ENCODE measurements at places on chromosomes 12 and 14.

- DNase-seq, result no peak
These were observed 48.0 kb upstream of the ARID2 start for GRCh38 chr12:45681465-45681864.

GRCh38 chr14:27427796-27428195 is 830.0 kb upstream of the NOVA1 start:
- DNase-seq, result no peak

DNA sequence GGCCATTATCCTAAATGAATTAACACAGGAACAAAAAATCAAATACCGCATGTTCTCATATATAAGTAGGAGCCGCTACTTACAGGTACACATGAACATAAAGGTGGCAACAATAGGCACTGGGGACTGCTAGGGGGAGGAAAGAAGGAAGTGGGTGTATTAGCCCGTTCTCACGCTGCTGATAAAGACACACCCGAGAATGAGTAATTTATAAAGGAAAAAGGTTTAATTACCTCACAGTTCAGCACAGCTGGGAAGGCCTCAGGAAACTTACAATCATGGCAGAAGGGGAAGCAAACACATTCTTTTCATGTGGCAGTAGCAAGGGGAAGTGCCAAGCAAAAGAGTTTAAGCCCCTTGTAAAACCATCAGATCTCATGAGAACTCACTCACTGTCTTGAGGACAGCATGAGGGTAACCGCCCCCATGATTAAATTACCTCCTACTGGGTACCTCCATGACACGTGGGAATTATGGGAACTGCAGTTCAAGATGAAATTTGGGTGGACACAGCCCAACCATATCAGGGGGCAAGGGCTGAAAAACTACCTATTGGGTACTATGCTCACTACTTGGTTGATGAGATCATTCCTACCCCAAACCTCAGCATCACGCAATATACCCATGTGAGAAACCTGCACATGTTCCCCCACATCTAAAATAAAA is 16.4 kb upstream of the MIA2 start:
- no peak for DNase-seq

DNA sequence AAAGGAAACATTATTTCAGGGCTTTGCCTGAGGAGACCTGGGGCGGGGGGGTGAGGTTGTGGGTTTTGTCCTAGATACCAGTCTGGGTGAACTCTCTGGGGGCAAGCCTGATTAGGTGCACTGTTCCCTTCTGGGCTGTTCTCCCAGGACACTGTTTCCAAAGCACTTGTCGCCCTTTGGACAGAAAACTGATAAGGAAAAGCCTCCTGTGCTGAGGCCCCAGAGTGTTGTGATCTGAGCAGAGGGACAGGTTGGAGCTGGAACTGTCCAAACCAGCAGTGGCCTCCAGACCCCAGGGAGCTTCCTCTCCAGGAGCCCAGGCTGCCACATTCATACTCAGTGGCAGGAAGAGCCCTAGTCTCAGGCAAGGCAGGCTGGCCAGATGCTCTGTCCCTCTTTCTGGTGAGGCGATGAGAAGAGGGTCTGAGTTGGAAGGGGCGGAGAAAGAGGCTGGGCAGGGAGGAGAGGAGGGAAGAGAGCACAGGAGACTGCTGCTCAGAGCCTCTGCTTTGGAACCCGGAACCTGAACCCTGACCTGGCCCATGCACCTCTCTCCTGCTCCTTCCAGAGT is 1.9 kb downstream of the GALNT16 start:
- DNase-seq, result peak; percentile 29

- no peak for DNase-seq
These were observed 8.4 kb upstream of the C12orf75 start for GRCh38 chr12:105322070-105322469.

DNA sequence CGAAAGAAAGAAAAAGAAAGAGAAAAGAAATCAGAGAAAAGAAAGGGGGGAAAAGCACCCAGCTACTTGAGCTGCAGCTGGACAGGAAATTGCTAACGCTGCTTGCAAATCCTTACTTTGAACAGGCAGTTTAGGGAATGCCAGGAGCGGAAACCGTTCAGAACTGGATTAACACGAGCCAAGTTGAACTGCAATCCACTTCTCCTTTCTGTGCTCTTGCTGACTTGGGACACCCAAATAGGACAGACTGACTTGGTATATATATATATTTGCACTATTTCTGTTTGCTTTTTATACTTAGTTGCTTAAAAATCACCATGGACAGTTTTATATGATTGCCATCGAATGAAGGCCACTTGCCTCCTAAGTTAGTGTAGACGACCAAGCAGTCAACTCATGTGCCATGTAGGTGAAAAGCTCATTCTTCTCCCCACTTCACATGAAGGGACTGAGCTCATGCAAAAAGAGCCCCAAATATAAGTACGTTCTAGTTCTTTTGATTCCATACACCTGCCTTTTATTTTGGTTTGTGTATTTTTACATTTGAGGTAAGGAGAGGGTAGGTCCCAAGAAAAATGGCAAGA is 5.5 kb downstream of the DUSP6 start:
- no peak for DNase-seq

- no peak for DNase-seq
These were observed 118.7 kb upstream of the TMCC3 start for GRCh38 chr12:94769047-94769420.

- peak; percentile 11 for DNase-seq
These were observed 236.7 kb downstream of the MDGA2 start for GRCh38 chr14:47438650-47439140.

DNA sequence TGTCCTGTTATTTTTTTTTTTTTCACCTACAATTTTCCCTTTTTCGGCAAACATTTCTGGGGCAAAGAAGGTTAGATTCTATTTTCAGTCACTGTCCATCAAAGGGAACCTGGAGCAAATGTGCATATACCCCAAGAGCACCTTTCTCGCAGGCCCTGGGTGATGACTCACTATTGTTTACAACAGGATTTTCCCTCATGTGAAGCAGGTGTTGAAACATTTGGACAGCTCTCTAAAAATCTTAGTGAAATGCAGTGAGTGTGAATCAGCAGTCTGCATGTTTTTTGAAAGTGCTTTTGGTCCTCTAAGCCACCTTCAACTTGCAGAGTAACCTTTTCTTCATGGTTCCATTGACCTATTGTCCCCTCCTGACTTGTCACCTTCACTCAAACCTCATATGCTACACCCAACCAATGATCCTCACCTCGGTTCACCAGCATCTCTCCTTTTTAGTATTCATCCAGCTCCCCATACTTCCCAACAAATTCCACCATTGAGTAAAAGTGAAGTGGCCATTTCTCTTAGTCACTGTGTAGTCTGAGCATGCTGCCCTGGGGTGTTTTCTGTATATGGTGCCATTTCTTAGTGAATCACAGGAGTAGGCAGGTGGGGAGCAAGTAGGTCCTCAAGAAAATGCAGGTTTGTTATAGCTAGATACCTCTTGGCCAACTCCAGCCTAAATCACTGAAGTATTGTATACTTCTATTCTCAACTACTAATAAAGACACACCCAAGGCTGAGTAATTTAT is 260.2 kb downstream of the BMP4 start:
- DNase-seq, result no peak

DNA sequence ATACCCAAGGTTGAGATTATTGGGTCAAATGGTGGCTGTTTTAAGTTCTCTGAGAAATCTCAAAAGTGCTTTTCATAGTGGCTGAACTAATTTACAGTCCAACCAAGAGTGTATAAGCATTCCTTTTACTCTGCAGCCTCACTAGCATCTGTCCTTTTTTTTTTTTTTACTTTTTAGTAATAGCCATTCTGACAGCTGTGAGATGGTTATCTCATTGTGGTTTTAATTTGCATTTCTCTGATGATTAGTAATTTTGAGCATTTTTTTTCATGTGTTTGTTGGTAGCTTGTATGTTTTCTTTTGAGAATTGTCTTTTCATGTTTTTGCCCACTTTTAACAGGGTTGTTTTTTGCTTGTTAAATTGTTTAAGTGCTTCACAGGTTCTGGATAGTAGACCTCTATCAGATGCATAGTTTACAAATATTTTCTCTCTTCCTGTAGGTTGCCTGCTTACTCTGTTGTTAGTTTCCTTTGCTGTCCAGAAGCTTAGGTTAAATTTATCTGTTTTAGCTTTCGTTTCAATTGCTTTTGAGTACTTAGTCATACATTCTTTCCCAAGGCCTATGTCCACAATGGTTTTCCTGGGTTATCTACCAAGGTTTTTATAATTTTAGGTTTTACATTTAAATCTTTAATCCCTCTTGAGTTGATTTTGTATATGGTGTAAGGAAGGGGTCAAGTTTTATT is 881.3 kb upstream of the SEL1L start:
- no peak for DNase-seq

DNA sequence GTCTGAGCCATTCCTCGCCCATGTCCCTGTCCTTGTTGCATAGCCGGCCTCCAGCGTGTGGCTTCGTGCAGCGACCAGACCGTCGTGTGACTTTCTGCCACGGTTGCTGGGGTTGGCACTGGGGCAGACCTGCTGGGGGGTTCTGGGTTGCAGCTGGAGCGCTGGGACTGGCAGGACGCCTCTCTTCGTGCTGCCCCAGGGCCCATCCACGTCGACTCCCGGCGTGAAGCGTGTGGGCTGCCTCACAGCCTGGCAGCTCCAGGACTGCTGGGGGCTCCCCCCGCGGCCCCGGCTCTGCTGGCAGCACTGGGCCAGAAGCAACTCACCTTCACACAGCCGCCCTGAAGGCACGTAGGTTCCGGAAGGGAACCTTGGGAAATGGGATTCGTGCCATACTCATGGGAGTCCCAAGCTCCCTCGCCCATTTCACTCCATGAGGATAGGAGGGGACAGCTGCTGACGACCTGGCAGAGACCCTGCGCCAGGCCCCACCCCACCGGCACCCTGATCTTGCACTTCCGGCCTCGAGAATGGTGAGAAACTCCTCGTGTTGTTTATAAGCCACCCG is 51.9 kb downstream of the GALNT9 start:
- DNase-seq, result no peak

DNA sequence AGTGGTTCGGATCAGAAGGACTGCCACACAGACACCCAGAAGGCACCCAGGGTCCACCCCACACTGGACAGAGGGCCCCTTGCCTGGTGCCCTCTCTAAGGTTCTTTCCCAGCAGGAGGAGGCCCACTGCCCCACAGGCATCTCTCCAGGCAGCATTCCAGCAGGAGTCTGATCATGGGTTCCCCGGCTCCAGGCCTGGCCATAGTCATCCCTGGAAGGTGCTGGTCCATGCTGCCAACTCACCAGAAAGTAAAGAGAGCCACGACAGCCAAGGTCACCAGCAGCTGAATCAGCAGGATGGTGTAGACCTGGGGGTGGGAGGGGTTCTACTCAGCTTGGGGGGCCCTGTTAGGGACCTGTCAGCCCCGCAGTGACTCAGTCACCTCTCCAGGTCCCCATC is 6.4 kb downstream of the FAIM2 start:
- DNase-seq, result no peak

GRCh38 chr14:102234331-102235264 is 70.4 kb downstream of the MOK start:
- no peak for DNase-seq

DNA sequence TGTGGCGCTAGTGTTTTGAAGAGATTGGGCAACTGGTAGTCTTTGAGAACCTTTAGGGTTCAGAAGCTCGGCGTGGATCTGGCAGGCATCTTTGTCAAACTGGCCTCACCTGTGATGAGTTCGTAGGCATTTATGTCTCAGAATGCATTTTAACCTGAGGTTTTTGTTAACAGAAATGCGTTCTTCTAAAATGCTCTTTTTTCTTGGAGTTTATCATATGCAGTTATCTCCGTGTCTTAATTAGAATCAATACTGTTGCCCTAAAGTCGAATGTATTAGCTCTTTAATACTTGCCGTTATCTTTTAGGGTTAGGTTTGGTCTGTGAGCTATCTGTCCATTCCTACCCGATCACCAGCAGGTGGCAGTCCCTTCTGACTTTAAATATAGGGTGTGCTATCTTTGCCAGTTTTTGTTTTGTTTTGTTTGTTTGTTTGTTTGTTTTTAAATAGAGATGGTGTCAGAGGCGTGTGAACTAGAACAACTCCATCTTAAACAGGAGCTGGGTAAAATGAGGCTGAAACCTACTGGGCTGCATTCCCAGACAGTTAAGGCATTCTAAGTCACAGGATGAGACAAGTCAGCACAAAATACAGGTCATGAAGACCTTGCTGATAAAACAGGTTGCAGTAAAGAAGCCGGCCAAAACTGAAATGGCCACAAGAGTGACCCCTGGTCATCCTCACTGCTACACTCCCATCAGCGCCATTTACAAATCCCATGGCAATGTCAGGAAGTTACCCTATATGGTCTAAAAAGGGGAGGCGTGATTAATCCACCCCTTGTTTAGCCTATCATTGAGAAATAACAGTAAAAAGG is 1.4 kb downstream of the ATF1 start:
- DNase-seq, result peak; percentile 62

- DNase-seq, result no peak
These were observed 96.2 kb downstream of the MON2 start for GRCh38 chr12:62562846-62563245.

DNA sequence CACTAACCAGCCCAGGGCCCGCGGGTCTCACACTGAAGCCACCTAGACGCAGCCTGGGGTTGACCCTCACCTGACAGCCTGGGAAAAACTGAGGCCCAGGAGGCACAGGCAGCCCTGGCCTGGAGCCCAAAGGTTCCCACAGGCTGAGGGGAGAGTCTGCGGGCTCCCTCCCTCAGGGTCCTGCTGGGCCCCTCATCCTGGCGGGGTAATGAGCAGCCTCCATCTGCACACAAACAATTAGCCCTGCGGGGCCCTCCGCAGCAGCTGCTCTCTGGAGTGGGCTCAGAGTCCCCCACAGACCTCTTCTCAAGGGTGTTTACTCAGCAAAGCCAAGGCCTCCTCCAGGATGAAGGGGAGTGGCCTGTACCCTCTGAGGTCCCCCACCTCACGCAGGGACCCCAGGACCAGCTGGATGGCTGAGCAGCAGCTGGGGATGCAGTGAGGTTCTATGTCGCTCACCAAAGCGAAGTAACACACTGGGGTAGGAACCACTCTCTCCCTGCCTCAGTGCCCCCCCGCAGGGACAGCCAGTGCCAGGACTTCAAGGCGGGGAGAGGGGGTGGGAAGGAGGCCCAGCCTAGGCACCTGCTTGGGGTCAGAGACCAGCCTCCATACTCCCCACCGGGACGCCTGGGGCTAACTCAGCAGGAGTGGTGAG is 7.3 kb downstream of the AKT1 start:
- DNase-seq, result no peak

- DNase-seq, result no peak
These were observed 219.8 kb upstream of the ATP2B1 start for GRCh38 chr12:89928467-89928866.

DNA sequence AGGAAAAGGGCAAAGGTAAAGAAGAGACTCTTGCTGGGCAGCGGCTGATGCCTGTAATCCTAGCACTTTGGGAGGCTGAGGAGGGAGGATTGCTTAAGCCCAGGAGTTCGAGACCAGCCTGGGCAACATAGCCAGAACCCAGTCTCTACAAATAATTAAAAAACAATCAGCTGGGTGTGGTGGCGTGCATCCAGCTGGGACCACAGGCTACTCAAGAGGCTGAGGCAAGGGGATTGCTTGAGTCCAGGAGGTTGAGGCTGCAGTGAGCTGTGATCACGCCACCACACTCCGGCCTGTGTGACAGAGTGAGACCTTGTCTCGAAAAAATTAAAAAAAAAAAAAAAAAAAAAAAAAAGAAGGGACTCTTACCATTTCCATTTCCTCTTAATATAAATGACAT is 100.4 kb upstream of the USP44 start:
- no peak for DNase-seq
